GM06990 (cell line): ENCODE measurements at places on chromosomes 5 and 9.

GRCh38 chr9:36759141-36759540, 186.4 kb downstream of the MELK start:
- no peak for DNase-seq

DNA sequence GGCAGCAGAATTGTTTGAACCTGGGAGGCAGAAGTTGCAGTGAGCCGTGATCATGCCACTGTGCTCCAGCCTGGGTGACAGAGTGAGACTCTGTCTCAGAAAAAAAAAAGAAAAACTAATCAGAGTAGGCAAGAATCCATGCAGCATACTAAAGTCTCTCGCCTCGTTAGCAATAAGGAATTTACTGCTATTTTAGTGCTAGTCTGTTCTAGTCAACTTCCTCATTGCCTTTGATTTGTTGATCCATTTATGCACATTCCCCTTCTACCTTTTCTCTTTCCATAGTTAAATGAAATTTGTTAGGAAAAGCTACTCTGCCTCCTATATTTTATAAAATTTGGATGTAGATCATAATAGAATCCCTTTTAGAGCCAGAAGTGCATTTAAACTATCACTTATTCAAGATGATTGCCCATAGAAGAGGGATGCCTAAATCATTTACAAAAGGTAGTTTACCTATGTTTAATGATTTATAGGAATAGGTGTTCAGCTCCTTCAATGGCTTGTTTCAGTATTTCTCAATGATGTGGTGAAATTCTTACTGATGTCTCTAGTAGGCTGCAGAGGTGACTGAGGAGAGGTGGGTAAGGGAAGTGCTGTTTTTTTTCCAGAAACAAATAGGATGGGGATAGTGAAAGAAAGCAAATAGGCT, 1.9 kb downstream of the LRRC19 start:
- DNase-seq, result no peak

GRCh38 chr9:71678999-71679398, 89.3 kb downstream of the CEMIP2 start:
- no peak for DNase-seq

GRCh38 chr9:4713849-4714248, 27.2 kb downstream of the AK3 start:
- DNase-seq, result no peak

DNA sequence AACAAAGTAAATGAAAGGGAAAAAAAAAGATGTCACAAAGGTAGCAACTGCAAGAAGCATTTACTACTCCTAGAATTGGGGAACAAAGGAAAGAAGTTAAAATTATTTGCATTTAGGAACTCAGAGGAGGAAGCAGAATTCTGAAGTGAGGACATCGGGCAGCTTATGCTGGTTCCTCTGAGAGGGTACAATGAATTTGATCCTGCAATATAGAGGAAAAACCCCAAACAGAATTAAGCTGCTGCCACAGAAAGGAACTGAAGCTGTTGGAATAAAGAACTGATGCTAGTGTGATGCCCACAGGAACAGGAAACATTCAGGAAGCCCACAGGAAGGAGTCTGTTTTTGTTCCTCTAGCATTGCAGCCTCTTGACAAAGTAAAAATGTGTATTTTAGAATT, 22.3 kb upstream of the TBCA start:
- DNase-seq, result no peak
